ENCODE measurements at places on chromosomes 3 and 15.

DNA sequence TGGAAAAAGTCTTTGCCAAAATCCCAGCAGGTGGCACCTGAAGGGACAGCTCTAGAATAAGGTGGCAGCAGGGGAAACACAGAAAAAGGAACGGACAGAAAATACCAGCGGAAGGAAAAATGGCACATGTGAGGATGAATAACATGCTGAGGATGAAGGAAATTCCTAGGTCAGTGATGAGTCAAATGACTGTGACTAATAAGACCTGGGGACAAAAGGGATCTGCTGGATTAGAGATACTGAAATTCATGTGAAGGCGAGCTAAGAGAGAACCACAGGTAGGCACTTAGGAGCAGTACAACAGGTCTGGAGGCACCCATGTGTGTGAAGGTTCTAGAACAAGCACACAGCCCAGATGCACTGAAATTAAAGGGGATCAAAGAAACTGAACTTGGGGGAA, 482.5 kb downstream of the FOXP1 start:
- DNase-seq, result peak; percentile 78

DNA sequence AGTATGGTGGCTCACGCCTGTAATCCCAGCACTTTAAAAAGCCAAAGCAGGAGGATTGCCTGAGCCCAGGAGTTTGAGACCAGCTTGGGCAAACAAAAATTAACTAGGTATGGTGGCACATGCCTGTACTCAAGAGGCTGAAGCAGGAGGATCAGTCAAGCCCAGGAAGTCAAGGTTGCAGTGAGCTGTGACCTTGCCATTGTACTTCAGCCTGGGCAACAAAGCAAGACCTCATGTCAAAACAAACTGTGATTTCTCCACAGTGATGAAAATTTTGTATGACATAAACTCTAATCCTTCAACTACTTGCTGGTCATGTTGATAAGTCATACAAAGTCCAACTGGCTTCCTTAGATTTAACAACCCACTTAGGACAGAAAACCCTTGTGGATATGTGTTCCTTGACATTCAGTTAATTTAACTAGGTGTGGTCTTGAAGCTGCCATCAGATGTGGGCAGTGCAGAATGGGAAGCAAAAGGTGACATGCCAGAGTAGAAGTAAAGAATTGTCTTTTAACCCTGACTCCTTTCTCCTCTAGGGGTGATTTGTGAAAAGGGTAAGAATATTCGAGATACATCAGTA, 263.3 kb downstream of the PTPRG start:
- DNase-seq, result no peak

DNA sequence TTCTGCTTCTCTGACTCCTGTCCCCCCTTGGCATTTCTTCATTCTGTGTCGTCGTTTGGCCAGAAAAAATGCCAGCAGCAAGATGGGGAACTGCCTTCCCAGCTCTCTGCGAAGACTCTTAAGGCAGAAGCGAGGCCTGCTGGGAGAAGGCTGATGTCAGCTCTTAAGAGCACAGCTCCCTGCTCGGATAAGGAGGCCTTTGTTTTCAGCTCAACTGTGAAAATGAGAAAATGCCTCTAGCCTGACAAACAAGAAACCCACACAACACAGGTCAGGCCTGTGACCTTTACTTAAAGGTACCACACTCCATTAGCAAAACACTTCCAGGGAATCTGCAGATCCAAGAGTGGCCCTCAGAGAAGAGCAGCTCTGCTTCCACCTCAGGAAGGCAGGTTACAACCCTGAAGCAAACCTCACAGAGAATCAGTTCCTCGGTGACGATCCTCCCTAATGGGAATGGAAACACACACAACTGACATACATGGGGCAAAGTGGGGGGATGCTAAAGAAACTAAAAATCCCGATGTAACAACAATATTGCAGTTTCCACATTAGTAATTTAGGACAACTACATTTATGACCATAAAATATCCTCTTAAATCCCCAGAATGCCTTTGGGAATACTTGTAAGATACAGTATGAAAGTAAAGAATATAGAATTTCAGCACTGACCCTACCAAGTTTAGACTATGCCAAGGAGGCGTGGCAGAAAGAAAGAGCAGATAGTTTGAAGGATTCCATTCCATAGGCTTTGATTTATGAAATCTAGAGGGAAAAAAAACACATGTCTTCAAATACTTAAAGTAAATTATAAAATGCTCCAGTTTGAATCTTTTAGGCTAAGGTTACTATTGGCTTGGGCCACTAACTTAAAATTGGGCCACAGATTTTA, 52.1 kb downstream of the VGLL4 start:
- peak; percentile 93 for DNase-seq

- DNase-seq, result peak; percentile 15
Measured at GRCh38 chr3:20924646-20925385, 738.8 kb upstream of the SGO1 start.

DNA sequence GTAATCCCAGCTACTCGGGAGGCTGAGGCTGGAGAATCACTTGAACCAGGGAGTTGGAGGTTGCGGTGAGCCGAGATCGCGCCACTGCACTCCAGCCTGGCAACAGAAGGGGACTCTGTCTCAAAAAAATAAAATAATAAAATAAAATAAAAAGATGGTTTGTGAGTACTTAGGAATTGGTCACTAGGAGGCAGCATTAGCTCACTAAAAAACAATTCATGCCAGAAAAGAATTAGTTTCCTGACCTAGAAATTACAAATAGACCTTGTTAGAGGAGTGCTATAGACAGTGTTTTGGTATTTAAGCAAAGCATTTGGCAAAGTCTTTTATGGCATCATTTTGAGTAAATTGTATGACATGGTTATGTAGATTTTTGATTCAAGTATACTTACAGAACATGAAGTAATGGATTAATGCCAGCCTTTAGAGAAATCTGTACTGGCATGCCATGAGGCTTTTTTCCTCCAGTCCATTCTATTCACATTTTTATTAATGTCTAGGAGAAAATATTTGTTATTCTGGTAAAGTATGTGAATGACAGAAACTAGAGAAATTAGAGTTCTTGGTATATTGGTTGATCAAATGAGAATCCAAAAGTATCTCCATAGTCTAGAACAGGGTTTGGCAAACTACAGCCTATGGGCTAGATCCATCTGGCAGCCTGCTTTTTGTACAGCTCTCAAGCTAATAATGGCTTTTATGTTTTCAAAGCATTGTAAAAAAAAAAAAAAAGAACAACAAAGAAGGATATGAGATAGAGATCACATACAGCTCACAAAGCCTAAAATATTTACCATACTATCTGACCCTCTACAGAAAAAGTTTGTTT, 81.6 kb downstream of the LRRC49 start:
- DNase-seq, result peak; percentile 54

DNA sequence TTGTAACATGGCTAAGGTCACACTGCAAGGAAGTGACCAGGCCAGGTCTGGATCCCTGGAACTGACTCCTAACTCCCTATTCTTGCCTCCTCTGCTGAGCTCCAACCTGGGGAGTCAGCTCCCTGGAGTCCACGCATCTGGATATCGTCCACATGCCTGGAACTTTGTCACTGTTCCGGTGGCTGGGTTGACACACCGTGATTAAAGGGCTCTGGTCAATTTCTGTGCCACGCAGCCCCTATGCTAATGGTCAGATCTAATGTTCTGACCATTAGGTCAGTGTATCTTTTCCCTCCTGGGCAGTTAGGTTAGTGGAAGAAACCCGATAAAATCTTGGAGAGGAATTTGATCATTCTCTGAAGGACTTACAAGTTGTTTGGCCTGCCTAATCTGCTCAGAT, 1.6 kb upstream of the TPM1 start:
- DNase-seq, result no peak

DNA sequence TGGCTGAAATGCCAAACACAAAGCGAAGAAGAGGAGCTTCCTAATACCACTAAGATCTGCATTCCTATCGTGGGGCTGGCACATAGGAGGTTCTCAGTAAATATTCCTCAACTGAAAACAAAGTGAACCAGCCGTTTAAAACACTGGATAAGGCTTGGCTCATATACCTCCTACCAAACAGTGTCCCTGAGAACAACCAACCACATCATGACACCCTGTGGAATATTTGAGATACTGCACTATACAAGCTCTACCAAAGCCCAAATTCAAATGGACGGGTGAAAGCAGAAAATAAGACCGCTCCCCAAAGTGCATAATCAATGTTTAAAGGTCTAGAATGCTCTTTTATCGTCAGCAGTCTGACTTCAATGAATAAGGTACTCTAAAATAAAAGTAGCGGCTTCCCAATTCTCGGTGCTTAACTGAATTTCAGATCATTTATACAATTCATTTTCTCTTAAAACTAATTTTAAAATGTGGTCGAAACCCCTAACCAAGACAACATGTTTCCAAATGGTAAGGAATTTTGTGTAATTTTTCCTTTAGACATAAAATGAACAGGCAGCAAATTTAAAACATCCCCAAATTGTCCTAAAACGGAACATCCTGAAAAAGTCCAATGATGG, 425.8 kb downstream of the ERC2 start:
- peak; percentile 50 for DNase-seq

DNA sequence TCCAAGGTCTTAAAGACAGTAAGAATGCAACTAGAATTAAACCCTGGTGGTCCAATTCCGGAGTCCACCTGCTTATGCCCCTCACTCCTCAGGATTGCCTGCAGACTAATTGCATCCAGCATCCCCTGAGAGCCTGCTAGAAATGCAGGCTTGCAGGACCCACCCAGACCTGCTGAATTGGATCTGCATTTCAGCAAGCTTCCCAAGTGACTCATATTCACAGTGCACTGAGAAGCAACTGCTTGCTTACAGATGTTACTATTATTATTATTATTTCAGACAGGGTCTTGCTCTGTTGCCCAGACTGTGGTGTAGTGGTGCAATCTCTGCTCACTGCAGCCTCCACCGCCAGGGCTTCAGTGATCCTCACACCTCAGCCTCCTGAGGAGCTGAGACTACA, 83.5 kb upstream of the VGLL4 start:
- no peak for DNase-seq

- no peak for DNase-seq
Measured at GRCh38 chr3:59762941-59763340, 713.1 kb upstream of the CFAP20DC start.

DNA sequence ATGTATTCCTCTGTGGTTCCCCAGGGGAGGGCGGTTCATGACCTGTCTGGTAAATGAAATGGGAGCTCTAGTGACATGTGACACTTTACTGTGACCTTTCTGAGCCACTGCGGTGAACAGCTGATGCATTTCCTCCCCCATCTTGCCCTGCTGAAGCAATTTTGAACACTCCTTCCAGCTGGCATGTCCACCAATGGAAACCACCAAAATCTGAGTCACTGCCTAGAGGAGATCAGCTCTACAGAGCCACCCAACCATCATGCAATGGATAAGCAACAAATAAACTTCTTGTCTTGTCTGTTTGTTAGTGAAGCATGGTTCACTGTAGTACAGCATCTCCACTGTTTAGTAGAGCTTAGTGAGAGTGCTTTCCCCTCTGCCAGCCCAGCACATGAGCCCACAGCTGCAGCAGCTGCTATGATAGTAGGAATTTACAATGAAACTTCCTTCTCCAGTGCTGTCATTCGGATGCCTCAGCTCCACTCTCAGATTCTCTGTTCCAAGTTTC, 479.4 kb downstream of the NTRK3 start:
- DNase-seq, result peak; percentile 90

DNA sequence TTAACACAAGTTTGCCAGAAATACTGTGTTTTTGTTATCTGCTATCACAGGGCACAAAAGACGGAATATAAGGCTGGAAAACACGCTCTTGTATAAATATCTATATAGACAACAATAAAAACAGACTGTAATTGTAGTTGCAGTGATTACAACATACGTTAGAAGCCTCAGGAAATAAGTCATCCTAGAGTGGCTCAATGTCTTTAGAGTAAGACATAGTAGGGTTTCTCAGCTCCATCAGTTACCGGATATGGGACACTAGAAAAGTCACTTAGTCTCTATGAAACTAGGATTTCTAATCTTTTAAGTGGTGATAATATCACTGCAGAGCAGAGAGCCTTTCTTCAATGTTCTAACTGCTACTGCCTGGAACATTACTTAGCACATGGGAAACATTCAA, 208.8 kb downstream of the STAG1 start:
- no peak for DNase-seq

DNA sequence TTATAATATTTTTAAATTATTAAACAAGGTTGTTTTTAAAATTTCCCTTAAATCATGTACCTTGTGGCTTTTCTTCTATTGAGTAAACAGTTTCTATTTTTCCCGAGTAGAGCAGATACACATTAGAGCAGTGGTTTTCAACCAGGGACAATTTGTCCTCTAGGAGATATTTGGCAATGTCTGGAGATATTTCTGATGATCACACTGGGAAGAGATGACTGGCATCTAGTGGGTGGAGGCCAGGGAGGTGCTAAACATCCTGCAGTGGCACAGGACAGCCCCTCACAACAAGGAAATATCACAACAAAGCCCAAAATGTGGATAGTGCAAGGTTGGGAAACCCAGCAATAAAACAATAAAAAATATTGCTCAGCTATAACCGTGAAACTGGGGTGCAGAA, 113.0 kb upstream of the PTPRG start:
- DNase-seq, result no peak

DNA sequence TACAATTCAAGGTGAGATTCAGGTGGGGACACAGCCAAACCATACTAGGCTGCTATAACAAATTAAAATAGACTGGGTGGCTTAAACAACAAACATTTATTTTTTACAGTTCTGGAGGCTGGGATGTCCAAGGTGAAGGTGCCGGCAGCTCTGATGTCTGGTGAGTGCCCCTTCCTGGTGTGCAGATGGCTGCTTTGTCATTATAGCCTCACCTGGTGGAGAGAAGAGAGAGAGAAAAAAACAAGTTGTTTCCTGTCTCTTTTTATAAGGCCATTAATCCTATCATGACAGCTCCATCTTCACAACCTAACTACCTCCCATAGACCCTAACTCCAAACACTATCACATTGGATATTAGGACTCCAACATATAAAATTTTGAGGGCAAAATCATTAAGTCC, 279.7 kb downstream of the ZIC1 start:
- no peak for DNase-seq

DNA sequence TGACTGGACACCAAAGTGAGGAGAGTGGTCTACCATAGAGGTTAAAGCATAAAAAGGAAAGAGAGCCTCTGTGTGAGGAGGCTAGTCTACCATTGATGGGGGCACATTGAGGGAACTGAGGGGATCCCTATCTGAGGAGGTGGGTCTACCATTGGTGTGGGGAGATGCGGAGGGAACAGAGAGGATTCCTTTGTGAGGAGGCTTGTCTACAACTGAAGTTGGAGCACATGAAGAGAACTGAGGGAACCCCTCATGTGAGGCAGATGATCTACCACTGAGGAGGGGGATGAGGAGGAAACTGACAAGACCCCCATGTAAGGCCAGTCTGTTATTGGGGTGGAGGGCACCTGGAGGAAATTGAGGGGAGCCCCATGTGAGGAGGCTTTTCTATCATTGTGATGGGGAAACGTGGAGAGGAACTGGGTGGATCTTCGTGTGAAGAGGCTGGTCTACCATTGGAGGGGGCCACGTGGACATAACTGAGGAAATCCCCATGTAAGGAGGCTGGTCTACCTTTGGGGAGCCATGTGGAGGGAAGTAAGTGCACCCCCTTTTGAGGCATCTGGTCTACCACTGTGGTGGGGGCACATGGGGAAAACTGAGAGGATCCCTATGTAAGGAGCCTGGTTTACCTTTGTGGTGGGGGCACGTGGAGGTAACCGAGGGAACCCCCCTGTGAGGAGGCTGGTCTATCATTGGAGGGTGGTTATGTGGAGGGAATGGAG, 160.1 kb downstream of the FBLN2 start:
- DNase-seq, result no peak

All from astrocyte (in vitro differentiated cells and primary cell).